Activated T-cell treated with anti-CD3 and anti-CD28 coated beads for 48 hours (primary cell): ENCODE measurements at places on chromosomes 13 and 19.
A peak's percentile ranks its signal among the peaks of the same experiment; 100 is the strongest.

DNA sequence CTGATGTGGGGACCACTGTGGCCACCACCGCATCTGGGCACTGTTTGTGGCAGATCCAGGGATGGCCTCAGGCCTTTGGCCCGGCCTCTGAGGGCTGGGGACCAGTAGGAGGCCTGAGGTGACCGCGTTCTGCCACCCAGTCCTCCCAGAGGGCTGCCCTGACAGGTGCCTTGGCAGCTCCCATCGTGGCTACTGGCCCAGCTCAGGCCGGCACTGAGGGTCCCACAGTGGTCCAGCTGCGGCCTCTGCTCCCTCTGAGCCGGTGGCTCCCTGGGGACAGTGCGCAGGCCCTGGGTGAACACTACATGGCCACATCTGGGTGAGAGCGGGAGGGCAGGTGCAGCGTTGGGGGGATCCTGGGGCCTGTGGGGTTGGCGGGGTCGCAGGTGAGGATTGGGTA is 61.9 kb downstream of the KDM4B start:
- DNase-seq = no peak

DNA sequence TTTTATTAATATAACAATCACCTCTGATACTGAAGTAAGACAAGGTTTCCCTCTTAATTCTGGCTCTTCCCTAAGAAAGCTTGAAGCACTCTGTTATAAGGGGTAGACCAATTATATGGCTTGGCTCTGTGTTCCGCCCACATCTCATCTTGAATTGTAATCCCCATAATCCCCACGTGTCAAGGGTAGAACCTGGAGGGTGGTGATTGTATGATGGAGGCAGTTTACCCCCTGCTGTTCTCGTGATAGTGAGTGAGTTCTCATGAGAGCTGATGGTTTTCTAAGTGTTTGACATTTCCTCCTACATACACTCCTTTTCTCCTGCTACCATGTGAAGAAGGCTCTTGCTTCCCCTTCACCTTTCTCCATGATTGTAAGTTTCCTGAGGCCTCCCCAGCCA is 363.8 kb upstream of the PCDH20 start:
- DNase-seq = no peak

DNA sequence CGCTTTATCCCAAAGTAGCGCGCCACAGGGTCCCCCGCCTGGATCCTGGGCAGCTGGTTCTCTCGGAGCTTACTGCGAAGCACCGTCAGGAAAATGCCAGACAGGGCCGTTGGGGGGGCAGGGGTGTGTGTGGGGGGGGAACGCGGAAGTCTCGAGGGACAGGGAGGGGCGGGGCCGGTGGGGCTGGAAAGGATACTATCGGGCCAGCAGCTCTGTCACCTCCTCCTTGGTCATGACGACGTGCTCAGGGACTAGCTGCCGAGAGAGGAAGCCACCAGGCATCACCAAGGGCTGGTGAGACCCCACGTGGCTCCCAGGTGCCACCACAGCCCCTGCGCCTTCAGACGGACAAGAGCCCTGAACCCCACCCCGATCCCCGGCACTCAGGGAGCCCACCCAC is 5.3 kb downstream of the POLR2E start:
- no peak for DNase-seq

- no peak for DNase-seq
Observed at GRCh38 chr13:109419896-109420295, 366.5 kb downstream of the IRS2 start.

DNA sequence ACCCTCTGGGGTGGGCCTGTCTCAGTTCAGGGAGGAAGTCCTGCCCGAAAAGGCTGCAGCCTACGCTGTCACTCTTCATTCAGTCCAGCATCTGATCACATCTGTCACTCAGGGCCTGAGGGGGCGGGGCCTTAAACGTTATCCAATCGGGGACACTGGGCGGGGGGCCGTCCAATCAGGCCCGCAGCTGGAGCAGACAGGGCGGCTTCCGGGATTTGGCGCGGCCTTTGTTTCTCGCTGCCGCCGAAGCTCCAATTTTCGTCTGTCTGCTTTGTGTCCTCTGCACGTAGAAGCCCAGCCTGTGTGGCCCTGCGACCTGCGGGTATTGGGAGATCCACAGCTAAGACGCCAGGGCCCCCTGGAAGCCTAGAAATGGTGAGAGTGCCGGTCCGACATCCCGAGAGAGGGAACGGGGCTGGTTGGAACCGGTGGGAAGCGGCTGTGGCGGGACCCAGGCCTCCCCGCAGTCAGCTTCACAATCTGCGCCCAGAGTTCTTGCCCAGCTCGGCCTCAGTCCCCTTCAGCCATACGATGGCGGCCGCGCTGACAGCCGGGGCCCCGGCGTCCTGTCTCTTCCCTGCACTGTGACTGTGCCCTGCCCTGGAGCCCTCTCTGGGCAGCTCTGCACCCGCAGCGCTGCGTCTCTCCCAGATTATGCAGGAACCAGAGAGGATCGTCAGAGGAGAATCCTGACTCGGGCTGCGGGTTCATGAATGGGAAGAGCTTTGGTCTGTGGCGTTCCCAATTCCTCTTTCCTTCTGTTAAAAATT is at the start of gene ZNF730:
ZNF730 (plus strand) TSS at position 224 of the 770 bp plus-strand sequence; CDS start at position 373, 149 bp downstream.
- peak; percentile 42 for DNase-seq

DNA sequence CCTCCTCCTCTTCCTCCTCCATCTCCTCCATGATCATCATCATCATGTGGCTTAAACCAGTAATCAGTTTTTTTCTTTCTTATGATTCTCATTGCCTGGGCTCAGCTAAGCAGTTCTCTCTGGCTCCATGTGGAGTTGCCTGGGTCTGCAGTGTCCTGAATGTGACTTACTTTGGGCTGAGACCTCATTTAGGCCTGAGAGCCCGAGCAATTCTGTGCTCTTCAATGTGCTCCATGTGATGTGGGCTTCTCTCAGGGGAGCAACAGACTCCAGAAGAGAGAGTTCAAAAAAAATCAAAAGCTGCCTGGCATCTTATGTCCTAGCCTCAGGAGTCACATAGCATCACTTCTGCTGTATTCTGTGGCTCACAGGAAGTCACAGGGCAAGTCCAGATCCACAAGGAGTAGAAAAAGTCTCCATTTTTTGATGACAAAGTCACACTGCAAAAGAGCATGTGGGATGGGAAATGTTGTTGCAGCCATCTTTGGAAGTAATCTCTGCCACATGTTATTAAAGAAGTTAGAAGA is 128.7 kb downstream of the MAB21L1 start:
- DNase-seq = no peak

- DNase-seq = no peak
Observed at GRCh38 chr13:107035778-107036177, 467.8 kb upstream of the ARGLU1 start.

DNA sequence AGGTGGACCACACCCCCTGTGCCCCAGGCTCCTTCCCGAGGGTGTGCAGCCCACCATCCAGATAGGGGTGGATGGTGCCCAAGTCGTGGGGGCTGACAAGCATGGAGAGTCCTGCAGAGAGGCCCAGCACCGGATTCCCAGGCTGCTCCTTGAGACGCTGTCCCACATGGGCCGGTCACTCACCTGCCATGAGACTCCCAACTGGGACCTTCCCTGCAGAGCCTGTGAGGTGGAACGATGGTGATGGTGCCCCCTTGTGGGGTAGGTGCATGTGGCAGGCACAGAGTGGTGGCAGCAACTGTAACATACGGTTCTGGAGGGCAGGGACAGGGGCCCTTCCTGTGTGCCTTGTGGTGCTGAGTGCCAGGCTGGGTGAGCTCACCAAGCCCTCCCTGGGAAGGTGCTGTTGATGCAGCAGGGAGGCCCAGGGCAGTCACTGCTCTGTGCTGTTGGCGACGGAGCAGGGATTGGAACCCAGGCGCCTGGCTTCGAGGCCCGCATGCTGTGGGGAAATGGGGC is 33.1 kb downstream of the PPP1R37 start:
- DNase-seq = peak; percentile 65

DNA sequence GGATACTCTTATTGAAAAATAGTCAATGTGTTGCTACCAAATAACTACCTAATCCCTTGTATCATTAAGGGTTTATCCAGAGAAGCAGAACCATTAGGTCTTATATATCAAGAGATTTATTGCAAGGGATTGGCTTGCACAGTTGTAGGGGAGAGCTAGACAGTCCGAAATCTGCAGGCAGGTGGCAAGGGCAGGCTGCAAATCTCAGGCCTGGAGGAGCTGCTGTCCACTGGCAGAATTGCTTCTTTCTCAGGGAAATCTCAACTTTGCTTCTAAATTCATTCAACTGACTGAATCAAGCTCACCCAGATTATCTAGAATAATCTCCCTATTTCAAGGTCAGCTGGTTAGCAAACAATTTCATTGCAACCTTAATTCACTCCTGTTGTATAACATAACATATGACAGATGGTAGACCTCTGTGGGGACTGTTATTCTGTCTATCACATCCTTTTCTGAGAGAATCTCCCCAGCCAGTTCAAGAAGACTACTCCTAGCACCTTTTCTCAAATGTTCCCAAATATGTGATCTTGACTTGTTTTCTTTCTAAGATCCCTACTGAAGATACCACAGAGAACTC is 194.2 kb downstream of the NHLRC3 start:
- DNase-seq = no peak

DNA sequence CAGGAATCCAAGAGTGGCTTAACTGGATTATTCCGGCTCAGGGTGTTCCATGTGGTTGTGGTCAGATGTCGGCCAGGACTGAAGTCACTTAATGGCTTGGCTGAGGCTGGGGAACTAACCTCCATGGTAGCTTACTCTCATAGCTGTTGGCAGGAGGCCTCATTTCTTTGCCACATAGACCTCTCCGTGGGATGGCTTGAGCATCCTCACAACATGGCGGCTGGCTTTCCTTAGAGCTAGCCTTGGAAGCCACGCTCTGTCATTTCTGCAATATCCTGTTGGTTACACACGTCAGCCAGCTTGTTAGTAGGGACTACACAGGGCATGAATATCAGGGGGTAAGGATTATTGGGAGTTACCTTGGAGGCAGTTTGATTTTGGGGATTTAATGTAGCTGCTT is 5.1 kb downstream of the CRX start:
- no peak for DNase-seq

GRCh38 chr19:30584090-30584489 is 211.9 kb downstream of the ZNF536 start:
- no peak for DNase-seq

GRCh38 chr13:55084630-55085029 is 2056.0 kb downstream of the OLFM4 start:
- no peak for DNase-seq

DNA sequence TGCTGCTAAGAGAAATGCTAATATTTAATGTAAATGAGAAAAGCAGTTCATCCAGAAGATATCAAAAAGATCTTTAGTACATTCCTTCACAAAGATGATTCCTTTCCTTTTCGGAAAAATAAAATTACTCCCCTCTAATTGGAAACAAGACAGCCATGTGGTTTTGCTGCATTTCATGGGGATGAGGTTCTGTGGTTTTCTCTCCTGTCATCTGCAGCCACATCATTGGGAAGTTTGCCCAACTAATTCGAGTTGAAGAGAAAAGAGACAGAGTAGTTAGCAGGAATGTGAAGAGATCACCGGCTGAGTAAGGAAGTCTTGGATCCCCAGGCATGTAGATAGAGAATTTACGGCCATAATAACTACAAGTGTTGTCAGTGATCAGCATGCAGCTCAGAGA is 122.1 kb downstream of the CYSLTR2 start:
- DNase-seq = no peak

- DNase-seq = peak; percentile 58
Observed at GRCh38 chr13:32587011-32587810, 959 bp downstream of the PDS5B start.

DNA sequence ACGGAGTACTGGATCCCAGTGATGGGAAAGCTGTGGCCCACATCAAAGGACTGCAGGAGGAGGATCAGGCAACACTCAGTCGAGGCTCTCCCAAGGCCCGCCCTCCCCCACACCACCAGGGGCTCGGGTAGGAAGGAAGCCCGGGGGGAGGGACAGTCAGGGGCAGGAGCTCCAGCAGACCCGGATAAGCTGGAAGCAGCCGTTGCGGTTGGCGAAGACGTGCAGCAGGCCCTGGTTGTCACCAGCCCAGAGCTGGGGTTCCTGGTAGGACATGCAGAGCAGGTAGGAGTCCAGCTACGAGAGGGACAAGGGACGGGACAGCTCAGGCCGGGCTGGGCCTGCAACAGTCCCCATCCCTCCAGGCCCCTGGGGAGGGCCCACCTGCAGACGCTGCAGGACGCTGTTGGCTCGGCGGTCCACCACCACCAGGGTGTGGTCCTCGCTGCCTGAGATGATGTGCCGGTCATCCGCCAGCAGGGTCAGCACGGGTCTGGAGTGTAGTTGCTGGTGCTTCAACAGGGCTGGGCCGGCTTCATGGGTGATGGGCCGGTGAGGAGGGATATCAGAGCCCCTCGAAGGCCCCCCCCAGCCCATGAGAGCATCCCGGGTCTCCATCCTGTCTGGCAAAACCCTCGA is 1.9 kb downstream of the GNG14 start:
- no peak for DNase-seq

DNA sequence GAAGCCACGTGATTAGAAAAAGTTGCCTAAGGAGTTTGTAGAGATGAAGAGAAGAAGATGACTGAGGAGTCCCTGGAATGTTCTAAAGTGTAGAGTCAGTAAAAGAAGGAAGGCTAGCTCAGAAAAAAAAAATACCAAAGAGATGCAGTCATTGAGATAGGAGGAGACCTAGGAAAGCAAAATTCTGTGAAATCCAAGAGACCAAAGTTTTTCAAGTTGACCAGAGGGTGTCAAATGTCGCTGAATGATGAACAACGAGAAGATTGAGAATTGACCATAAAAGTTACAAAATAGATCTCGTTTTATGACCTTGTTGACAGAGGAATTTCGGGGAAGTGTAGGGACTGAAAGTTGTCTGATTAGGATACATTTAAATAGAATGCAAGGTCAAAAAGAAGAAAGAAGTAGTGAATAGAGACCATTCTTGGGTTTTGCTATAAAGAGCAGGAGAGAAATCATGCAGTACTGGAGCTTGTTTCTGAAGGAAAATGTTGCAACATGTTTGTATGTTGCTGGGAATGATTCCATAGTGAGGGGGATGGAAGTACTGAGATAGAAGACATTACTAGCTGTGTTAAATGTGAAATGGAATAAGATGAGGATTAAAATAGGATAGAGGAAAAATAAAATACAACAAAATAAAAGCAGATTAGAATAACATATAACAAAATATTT is 30.2 kb upstream of the HTR2A start:
- no peak for DNase-seq

GRCh38 chr13:102817241-102817640 is 18.3 kb downstream of the BIVM start:
- DNase-seq = no peak

GRCh38 chr19:28103921-28104320 is 1109.0 kb downstream of the UQCRFS1 start:
- no peak for DNase-seq

- peak; percentile 86 for DNase-seq
Observed at GRCh38 chr19:33778089-33778791, 18.4 kb upstream of the KCTD15 start.

- no peak for DNase-seq
Observed at GRCh38 chr13:37353911-37354310, 244.7 kb downstream of the POSTN start.
